ENCODE measurements at places on chromosomes 4 and X.

DNA sequence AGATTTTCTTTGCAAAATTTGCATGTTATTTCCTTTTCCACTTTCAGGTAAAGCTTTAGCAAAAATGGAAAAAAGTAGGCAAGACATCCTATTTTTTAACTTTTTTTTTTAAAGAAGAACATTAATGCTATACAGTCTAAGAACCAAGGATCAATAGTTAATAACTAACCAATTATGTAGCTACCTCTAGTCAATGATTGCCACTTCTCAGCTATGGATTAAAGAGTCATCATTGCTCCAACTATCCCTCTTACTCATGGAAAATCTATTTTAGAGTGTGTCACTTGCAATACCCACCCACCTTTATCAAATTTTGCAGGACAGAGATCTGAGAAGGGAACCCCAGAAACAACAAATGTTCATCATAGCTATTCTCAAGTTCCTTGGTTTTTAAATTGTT, 223.1 kb downstream of the ANK2 start:
- DNase-seq: no peak

DNA sequence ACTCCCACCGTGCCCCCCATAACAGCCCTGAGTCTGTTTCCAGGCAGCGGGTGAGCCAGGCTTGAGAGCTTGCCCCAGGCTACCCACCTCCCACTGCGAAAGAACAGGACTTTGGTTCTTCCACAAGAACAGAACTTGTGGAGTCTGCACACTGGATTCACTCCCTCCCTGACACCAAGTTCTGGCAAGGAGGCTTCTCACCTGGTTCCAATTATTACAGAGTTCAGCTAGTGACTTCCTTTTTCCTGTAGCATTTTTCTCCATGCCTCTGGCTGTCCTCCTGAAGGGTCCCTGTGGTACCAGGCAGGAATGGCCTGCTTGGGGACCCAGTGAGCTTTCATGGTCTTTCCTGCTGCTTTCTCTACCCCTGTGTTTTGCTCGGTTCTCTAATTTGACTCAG, 208.6 kb upstream of the SFRP2 start:
- DNase-seq: no peak

- no peak for DNase-seq
Measured at GRCh38 chrX:13829983-13830382, 13.1 kb upstream of the GPM6B start.

- no peak for DNase-seq
Measured at GRCh38 chr4:102454268-102454667, 46.9 kb upstream of the NFKB1 start.

- no peak for DNase-seq
Measured at GRCh38 chr4:59223292-59223941, 1976.7 kb upstream of the ADGRL3 start.

GRCh38 chr4:113146876-113147358, 97.5 kb downstream of the ANK2 start:
- DNase-seq: peak; percentile 37

DNA sequence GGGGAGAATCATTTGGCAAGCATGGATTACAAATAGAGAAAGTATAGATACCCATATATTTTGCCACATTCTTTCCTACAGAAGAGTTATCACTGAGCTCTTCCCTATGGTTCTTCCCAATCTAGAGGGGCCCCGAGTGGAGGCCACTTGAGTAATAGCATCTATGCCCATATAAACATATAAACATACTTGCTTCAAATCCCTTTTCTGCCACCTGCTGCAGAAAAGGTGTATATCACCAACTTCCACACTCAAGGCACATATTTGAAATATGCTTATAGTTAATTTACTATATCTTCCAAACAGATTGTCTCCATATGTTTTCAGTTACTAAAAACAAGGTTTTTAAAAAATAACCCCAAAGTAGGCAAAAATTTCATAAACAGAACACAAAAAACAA, 642.8 kb upstream of the DIPK2B start:
- DNase-seq: no peak

DNA sequence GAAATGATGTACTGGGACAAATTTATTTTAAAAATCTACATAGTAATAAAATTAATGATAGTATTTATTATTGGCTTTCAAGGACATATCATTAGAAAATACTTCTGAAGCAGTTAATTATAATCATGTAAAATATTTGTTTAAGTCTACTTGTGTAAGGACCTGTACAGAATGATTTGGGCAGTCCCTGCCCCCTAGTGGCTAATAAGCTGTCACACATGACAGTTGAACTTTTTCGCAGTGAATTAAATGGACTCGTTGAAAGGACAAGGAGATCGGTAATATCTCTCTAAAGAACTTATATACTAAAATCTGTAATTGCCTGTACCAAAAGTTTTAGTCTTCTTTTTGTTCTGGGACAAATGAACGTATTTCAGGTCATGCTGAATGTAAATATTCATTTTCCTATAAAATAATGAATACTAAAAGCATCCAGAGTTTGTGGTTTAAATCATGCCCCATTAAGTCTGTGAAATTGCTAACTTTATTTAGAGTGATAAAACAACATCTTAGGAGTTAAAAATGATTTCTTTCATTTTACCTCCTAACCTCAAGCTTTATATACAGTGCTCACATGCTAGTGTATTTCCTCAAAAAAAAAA, 13.6 kb downstream of the EXOC1 start:
- DNase-seq: no peak

GRCh38 chr4:53780736-53781400, 189.6 kb upstream of the LNX1 start:
- no peak for DNase-seq
